ENCODE measurements at places on chromosomes 1 and 21. TPM values are rescaled to one million over a fixed set of nuclear protein-coding genes. Genes with fewer than 3 reads are reported as not detected.
A peak's percentile ranks its signal among the peaks of the same experiment; 100 is the strongest.

- no peak for DNase-seq
These were observed 75.5 kb downstream of the KCNN3 start for GRCh38 chr1:154794608-154795007.

DNA sequence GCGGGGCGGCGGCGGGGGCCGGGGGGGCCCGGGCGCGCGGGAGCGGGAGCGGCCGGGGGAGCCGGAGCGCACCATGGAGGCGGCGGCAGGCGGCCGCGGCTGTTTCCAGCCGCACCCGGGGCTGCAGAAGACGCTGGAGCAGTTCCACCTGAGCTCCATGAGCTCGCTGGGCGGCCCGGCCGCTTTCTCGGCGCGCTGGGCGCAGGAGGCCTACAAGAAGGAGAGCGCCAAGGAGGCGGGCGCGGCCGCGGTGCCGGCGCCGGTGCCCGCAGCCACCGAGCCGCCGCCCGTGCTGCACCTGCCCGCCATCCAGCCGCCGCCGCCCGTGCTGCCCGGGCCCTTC is 546 bp downstream of the SKI start:
- DNase-seq, result peak; percentile 34

- DNase-seq, result no peak
These were observed 249.6 kb downstream of the PTPRC start for GRCh38 chr1:198888379-198888943.

- DNase-seq, result no peak
These were observed 446.0 kb upstream of the LRRC7 start for GRCh38 chr1:69121723-69122122.

DNA sequence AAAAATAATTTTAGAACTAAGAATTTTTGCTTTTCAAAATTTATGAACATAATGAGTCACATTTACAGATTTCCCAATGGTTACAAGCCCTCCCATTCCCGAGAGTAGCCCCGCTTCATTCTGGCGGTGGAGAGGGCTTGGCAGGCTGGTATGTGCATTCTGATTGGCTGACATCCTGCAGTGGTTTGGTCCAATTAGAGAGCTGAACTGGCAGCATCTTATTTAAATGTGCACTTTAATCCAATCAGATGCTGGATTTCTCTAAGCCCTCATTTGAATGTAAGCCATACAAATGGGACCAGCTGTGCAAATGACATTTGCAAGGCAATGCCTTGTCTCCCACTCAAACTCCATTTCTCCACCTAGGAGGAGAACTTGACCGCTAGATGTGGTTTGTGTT is 18.0 kb upstream of the TRIM17 start:
- no peak for DNase-seq

The MAP3K7CL gene
- 3.3 TPM for total RNA-seq

DNA sequence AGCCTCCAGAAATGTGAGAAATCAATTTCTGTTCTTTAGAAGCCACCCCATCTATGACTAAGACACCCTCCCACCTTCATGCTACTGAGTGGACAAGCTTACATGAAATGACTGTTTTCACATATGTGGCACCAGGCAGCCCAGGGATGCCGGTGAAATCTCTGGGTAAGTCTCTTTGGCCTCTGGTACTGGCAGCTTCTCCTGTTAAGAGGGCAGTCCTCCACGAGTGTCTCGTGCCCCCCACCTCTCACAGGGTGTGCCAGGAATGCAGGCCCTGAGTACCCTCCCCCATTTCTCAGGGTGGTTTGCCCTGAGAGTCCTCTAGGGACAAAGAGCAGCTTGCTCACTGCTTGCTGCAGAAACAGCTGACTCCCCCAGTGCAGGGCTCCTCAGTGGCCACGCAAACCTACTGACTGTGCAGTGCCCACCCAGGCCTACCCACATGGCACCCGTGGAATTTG is 3.2 kb upstream of the PRXL2B start:
- no peak for DNase-seq

Measured in activated T-helper 2 cell treated with anti-CD3 and anti-CD28 coated beads, Interferon-gamma antibody, Interleukin-2, Interleukin-4, amounts not matched to agents 10 μg/mL and 5 μg/mL and 100 μg/mL, durations not matched to agents 14 hours and 24 hours and 36 hours (primary cell).